ENCODE measurements at places on chromosomes 11 and 22.

DNA sequence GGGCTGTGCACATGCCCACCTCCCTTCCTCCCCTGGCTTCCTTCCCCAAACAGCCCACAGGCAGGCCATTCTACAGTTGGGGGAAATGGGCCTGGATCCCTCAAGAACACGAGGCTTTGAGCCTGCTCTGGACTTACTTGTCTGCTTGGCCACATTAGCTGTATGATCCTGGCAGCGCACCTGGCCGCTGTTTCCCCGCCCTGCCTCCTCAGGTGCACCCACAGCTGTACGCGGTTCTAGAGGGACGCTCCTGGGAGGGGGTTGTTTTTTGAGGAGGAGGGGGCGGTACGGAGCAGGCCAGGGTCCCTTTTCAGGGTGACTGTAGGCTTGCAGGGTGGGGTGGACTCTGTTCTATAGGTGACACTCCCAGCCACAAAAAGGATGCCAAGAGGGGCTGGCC is 11.5 kb upstream of the SUN2 start:
- no peak for DNase-seq

DNA sequence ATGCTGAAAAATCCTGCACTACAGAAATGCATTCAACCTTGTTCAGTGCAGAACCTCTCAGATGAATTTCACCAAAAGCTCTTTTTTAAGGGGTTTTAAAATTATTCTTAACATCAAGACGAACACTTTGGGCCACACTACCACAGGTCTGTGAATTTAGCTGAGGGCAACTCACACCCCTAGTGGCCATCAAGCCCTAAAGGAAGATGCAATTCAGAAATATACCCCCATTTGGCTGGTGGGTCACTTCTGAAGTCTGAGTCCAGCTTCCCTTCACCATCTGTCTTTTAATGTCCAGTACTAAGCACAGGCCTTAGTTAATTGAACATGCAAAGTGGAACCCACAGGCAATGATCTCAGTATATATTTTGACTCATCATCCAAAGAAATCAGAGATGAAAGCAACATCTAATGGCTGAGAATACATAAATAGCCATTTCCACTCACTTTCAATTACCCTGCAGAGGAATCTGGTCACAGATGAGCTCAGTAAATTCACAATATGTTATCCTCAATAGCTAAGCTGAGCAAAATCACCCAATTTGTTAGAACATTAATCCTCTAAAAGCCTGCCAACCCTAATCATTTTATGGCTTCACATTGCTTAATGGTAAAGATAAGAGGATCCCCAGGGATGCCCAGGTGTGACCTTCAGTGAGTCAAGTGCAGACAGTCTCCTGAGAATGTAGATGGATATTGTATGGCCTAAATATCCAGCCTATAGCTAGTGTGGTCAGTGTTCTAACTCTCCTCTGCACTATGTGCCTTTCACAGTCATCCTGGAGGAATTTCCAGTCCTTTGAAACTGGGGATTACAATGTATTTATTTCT is 50.3 kb downstream of the FAM76B start:
- no peak for DNase-seq

GRCh38 chr11:8262552-8263108 is 1.0 kb downstream of the LMO1 start:
- peak; percentile 88 for DNase-seq

DNA sequence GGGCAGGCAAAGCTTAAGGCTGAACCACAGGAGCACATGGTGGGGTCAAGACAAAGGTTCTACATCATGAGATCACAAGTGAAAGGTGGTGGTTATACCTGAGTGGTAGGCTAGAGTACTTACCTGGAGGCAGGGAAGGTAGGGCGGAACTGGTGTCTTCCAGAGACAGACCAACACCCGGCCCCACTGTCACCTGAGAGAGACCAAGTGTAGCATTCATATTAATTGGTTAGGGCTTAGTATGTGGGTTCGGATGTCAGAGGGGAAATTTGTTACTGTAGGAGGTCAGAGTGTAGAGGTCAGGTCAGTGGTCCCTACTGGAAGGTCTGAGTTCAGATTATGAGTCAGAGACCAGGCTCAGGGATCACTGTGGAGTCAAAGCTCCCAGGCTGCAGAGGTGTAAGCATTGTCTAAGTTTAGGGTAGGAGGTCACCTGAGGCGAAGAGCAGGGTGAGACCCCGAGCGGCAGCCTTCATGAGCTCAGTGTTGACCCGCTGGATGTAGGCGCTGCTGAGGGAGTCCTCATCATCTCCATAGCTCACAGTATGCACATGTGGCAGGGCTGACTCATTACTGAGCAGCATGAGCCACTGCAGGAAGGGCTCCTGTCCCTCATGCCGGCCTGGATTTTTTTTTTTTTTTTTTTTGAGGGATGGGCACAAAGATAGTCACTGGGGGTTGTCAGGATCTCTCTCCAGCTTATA is 3.2 kb downstream of the TPP1 start:
- DNase-seq: no peak

DNA sequence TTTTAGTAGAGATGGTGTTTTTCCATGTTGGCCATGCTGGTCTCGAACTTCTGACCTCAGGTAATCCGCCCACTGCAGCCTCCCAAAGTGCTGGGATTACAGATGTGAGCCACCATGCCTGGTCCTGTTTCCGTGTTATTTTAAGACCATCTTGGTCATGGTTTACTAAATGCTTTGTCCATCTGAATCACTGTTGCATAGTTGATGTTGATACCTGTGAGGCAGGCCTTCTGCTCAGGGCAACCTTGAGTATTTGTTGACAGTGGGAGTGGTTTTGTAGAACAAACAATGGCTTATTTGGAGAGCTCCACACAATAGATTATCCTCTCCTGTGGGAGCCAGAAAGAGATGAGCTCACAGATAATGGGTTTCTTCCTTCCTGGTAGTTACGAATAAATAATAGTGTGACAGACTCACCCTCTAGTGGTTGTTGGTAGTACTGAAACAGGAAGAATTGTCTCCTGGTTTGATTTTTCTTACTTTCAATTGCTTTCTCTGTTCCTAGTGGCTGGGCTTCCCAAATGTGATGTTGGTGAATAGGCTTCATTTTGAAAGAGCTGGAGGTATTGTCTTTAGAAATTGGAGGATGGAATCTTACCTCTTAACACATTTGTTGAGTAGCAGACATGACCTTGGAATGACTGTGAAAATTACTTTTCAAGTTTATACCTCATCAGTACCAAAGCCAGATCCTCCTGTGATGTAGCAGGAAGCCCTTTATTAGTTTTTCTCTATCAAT is 39.0 kb downstream of the CTNND1 start:
- DNase-seq: peak; percentile 86

GRCh38 chr22:49322231-49322630 is 505.4 kb downstream of the BRD1 start:
- no peak for DNase-seq

DNA sequence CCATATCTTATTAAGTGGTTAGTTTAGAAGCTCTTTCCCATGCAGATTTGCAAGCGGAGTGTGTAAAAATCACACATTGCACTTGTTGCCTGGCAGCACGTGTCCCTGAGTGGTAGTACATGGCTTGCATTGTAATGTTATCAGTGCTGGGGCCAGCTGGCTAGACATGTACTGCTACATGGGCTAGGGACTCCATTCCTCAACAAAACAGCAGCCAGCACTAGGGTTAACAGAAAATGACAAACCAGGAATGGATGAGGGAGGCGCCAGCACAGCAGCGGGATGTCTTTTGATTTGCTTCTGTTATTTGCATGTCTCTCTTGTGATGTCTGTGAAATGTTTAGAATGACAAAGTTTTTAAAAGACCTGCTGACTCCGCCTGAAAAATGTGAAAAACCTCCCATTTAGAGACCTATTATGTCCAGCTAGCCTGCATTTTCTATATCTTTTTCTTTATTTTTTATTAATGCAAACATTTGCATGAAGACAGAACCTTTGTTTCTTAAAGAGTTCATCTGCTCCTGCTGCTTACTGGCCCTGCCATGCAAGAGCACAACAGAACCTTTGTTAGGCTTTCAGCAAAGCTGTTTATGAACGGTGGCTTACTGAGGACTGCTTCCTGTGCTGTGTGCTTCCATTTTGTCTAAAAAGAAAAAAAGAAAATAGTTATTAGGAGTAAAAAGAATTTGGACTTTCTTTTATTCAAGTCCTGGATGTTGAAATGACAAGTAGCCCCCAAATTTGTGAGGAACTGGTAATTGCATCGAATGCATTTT is 40.7 kb downstream of the CSTPP1 start:
- no peak for DNase-seq

- DNase-seq: peak; percentile 44
Measured at GRCh38 chr11:23789938-23790371, 706.9 kb upstream of the LUZP2 start.

DNA sequence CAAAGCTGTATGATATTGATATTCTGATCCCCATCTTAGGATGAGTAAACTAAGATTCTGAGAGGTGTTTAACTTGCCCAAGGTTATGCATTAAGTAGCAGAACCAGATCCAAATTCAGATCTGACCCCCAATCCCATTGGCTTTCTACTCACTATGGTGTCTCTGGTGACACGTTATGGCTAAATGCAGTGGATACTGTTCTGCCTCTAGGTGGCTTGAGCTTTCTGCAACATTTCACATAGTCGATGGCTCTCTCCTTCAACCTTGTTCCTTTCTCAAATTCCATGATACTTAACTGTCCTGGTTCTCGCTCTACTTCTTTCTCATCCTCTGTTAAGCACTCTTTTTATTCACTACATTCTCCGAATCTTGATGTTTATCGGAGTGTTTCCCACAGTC is 9.4 kb downstream of the C11orf97 start:
- DNase-seq: peak; percentile 38

DNA sequence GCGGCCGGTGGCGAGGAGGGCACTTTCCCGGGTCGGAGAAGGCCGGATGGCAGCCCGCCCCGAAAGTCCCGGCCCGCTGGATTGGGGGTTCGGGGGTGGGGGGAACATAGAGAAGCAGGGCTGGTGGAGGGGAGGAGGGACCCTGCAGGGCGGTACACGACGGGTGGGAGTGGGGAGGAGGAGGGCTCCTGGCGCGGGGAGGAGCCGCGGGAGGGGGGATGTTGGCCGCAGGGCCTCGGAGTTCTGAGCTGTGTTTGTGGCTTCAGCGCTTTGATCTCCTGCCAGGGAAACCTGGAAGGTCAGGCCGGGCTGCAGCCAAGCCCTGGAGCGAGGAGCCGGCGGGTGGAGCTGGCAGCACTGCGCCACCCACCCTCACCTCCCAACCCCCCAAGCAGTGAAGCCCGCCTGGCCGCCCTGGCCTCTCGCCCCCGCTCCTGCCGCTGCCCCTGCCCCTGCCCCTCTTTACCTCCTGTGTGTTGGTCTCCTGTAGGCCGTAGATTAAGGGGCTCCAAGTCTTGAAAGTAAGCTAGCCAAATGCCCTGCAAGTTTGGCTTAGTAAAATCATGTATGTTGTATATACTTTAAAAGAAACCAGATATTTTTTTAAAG is 30.9 kb downstream of the C22orf31 start:
- DNase-seq: peak; percentile 68

- no peak for DNase-seq
Measured at GRCh38 chr11:10487002-10487647, 32.1 kb downstream of the AMPD3 start.

DNA sequence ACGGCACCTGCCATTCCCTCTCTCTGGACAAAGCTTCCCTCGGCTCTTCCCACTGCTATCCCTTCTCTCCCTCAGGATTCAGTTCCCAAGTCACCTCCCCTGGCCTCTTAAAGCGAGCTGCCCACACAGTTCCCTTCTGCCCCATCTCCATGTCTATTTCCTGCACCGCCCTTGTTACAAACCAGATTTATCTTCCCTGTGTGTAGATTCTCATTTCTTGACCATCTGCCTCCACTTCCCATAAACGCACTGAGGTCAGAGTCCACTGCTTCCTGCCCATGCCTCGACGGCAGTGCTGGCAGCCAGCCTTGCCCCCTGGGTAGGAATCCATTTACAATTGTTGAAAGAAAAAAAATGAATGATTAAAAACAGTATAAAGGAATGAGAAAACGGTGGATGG is 11.6 kb upstream of the APOBEC3B start:
- DNase-seq: no peak

DNA sequence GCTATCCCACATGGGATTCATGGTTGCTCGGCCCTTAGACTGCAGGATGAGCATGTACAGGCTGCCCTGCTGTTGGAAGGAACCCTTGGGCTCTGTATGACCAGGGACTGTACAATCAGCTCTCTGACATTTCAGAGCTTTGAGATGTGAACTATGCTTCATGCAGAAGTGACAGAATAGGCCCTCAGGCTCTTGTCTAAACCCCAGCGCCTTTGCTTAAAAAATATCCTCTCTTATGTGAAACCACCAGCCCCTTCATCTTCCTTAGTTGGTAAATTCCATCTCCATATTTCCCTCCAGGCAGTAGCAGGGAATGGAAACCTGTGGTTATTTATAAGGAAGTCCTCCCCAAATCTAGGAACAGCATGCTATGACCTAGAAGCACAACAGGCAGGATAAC is 78.9 kb upstream of the PLET1 start:
- no peak for DNase-seq

DNA sequence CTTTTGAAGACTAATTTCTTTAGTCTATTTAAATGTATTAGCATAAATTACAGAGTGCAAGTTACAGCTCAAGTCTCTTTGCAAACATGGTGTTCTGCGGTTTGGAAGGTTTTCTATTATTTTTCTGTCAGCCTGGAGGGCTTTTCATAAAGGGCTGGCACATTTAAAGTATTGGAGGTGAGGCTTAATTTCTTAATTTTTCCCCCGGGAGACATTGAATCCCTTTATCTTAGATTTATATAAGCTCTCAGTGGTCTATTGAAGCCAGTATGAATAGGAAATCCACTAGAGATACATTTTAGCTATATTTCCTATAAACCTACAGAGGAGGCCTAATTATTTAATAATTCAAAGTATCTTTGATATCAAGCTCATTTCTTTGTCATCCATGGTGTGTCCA is 102.7 kb upstream of the CLPB start:
- DNase-seq: no peak

DNA sequence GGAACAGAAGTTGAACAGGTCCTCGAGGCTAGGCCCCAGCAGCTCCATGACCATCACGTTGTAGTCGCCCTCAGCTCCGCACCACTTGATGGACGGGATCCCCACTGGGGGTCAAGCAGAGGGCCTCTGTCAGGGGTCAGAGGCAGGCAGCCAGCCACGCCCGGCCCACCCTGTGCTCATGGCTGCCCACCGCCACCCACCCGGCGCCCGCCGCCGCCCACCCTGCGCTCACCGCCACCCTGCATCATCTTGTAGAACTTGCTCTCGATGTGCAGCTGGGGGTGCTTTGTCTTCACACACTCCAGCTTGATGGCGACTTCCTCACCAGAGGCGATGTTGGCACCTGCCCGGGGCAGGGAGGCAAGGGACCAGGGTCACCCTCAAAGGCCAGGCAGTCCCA is 14.3 kb downstream of the CSNK1E start:
- DNase-seq: no peak

DNA sequence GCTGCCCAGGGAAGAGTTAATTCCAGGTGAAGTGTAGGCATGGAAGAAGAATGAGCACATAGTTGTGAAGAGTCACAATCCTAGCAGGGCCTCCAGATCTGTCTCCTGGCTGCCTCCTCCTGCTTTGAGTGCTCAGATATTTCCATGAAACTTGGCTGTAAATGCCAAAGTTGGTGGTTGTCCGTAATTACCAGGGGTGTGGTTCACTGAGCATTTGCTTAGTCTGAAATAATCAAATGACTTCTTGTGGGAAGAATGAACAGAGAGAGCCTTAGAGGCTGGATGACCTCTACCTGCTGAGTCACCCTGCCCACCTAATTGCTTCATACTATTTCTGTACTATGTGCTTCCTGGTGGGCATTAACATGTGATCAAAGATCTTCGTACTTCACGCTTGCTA is 50.9 kb downstream of the APIP start:
- no peak for DNase-seq
